Lower leg skin (tissue), 4 donors: ENCODE measurements at places on chromosomes 5 and 9.
A peak's percentile ranks its signal among the peaks of the same experiment; 100 is the strongest.

DNA sequence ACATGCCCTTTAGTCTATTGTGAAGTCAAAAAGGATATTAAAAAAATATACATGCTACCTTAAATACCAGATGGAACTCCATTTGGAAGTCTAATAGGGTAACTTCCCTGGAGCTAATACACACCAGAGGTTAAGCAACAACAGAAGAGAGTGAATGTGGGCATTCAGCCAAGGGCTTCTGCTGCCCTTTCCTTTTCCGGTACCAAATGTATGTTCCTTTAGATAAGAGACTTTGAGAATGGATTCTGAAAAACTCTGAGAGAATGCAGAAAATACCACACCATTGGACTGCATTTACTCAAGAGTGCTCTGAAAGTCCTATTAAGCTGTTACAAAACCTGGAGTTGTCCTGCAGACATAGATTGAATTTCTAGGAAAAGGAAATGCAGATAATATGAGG, 23.8 kb upstream of the TRPM3 start:
- no peak for DNase-seq

DNA sequence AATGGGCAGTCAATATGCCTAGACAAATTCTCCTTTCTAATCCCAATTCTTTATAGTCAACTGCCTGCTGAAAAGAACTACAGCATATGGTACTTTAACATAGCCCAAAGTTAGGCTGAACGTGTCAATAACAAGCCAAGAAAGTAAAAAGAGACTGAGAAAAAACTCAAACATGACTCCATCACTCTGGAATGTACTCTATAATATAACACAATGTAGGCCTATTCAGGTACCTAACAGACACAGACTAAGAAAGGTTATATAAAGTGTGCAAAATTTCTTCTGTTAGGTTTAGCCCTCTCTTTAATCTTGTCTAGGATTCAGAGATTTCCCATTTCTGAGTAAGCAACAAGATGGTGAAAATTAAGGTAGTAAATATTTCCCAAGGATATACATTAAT, 209.7 kb upstream of the PRR16 start:
- DNase-seq = no peak

GRCh38 chr5:109690242-109690974, 681 bp downstream of the MAN2A1 start:
- peak; percentile 93 for DNase-seq

DNA sequence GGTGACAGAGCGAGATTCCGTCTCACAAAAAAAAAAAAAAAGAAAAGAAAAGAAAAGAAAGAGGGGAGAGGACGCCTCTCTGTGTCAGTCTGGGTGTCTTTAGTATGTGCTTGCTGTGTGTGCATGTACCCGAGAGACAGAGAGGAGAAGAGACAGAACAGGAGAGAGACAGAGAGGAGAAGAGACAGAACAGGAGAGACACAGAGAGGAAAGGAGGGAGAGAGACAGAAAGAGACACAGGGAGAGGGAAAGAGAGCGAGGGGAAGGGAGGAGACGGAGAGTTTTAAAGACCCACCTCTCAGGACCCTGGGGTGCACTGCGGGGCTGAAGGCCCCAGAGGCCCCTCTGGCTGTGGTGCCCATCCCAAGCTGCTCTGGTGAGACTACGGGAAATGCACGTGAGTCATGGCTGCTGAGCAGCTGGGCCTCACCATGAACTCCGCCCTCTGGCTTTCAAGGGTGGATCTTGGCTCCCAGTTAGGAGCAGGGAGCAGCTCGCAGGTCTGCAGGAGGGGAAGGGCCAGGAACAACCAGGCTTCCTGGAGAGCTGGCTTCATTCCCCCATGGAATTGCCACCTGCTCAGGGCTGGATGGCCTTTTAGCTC, 7.9 kb downstream of the SLC6A3 start:
- no peak for DNase-seq

- no peak for DNase-seq
Observed at GRCh38 chr9:98260635-98261034, 5.2 kb upstream of the TBC1D2 start.

DNA sequence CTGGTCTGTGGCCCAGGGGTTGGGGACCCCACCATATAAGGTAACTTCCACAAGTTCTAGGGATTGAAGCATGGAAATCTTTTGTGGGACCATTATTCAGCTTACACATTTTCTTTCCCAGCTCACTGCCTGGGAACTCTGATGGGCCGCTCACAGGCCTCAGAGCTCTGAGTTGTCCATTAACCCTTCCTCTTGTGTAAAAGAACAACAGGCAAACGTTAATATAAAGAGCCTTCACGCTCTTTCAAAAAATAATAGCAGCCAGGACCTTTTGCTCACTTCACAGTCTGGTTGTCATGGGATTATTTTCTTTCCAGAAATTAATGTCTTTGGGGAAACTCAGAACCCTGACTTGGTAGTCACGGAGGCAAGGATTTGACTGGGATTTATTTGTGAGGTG, 443.3 kb downstream of the AGTPBP1 start:
- DNase-seq = no peak

- DNase-seq = no peak
Observed at GRCh38 chr9:136792321-136793085, 1.4 kb downstream of the TMEM141 start.

DNA sequence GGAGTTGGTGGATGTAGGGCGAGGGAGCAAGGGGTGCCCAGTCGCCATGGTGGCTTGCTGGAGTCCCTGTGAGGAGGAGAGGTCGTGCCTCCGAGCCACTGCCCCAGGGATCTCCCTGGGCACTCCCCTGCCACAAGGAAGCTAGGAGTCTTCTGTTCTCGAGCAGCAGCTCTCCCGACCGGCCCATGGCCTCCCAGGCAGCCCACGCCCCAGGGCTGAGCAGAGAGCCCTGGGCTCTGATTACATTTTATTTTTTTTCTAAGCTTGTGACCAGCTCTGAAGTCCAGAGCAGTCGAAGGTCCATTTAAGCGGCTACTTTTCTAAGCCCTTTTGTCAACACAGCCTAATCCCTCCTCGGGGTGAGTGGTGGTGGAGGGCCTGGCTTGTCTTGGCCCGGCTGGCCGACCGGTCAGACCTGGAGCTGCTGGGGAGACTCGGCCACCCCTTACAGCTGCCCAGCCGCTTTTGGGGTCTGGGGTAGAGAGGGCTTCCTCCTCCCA, 2.1 kb downstream of the RXRA start:
- no peak for DNase-seq

- peak; percentile 9 for DNase-seq
Observed at GRCh38 chr9:69115621-69116020, 58.5 kb upstream of the TJP2 start.

DNA sequence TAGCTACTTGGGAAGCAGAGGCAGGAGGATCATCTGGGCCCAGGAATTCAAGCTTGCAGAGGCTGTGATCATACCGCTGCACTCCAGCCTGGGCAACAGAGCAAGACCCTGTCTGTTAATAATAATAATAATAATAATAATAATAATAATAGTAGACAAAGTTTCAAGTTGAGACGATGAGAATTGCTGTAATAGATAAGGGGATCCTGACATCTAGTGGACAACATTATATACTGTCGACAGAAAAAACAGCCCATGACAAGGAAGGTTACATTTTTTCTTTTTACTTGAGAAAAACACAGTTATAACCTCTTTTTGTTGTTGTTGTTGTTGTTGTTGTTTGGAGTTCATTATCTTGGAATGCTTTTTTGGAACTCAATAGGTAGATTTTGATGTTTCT, 35.3 kb downstream of the NDFIP1 start:
- no peak for DNase-seq

GRCh38 chr9:115117999-115118878, at the start of gene TNC:
Gene TNC, minus strand, starts transcription at chr9:115118157. Its CDS starts 27,139 bp downstream, at chr9:115091018.
- DNase-seq = peak; percentile 36

GRCh38 chr5:22596404-22596970, 256.7 kb downstream of the CDH12 start:
- no peak for DNase-seq

GRCh38 chr9:86187121-86187520, 72.3 kb downstream of the C9orf153 start:
- DNase-seq = no peak

GRCh38 chr5:18900644-18901043, 1087.4 kb downstream of the CDH18 start:
- no peak for DNase-seq

DNA sequence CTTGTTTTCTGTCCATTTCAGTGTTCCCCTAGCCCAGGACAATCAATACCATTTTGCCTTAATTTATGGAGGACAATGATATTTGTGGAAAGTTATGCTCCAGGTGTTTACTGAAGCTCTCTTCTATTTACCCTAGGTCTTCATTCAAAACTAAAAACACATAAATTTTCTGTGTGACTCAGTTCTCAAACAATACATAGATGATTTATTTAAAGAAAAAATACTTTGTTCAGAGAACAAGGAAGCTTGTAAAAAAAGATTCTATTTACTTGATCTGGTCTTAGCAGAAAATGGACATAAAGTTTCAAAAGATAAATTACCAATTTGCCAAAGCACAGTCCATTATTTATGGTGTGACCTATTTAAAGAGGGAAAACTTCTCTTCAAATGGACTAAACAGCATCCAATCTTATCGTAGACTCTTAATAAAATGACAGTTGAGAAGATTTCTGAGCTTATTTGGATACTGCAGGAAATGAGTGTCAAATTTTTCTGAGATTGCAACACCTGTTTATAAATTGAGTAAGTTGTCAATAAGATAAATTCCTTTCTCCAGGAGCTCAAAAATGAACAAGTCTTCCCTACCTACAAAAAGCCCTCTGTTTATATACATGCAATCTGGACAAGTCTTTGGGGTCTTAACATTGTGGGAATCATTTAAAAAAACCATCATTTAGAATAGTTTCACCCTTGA, 627.2 kb downstream of the PSAT1 start:
- no peak for DNase-seq

DNA sequence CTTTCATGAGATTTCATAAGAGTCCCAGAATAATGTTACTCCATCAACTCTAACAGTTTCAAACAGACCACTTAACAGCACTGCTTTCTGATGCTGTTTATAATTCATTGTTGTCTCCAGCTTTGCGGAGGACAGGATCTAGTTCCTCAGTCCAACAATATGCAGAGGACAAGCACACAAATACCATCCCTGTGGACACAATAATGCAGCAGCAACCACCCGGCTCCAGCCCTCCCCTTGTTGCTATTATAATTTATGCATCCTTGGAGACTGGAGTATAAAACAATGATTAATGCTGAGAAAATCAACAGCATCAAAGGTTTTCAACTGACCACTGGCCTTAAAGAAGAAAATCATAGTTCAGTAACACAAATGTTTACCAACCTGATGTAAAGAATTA, 108.3 kb downstream of the DENND1A start:
- no peak for DNase-seq

DNA sequence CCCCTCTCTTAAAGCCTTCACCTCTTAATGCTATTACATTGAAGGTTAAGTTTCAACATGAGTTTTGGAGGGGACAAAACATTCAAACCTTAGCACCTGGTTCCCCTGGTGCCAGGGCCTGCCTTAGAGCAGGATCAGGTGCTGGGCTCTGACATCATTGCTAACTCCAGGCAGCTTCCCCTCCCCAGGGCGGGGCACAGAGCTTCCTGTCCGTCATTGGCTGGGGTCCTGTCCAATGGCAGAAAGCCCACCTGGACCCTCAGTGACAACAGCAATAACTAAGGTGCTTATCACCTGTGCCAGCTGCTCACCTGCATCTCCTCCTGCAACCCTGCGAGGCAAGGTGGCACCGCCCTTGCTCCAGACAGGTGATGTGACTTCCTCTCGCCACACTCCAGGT, 177.4 kb downstream of the NSG2 start:
- DNase-seq = no peak
